Thyroid gland (tissue), 4 donors: ENCODE measurements at places on chromosomes 6 and 20. TPM values are rescaled to one million over a fixed set of nuclear protein-coding genes. Genes with fewer than 3 reads are reported as not detected.

RNF144B gene
- total RNA-seq: 98.6 TPM

DNA sequence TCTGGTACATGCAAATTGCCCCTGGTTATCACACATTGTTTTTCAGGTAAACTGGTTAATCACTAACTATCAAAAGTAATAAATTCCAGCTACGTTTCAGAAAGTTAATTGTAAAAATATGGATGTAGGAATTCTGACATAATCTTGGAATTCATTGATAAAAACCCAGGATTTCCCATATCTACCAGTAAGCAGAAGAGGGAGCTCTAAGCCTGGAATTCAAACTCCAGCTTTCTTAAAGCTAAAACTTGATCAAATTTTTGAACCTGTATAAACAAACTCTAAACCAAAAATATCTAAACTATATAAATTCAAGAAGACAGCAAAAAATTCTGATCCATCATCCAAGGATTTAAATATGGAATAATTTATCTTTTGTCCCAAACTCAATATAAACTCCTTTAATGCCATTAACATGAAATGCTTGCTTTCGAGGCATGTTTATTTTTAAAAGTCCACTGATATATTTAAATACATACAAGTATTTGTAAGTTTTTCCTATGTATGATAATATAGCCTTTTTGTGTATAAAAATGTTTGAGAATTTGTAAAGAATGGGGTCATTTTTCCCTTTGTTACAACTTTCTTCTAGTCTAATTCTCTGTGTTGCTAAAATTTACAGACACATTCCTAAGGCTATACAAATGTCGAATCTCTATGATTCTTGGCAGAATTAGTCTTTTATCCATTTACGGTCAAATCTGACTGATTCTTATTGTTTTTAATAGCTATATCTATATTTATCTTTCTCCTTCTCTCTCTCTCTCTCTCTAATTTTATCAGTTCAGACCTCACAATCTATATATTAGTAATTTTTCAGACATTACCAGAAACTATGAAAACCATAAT lies 91.4 kb upstream of the RNF217 start:
- no peak for DNase-seq

POPDC3 gene
- not detected for total RNA-seq

DNA sequence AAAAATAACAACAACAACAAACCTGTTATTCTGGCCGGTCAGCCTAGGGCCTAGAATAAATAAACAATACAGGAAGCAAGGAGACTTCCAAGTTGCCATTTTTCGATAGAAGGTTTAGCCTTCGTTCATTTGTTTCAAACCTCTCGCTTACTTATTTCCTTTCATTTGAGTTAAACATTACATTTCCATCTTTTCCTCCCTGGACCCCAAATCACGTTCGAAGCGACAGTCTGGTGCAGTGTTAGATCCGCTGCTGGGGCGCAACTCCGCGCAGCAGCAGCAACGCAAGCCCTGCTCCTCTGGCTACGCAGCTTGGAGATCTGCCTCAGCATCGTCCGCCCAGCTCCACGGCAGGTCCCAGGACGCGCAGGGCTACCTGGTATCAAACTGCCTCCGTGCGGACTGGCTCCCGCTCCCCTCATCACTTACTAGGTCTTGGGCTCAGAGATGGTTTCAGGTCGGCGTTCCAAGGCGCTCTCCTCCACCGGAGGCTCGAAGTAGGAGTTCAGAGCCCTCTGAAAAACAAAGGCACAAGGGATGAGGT lies 530 bp downstream of the TDP2 start:
- peak; percentile 60 for DNase-seq

ABHD16B gene
- not detected for total RNA-seq

DNA sequence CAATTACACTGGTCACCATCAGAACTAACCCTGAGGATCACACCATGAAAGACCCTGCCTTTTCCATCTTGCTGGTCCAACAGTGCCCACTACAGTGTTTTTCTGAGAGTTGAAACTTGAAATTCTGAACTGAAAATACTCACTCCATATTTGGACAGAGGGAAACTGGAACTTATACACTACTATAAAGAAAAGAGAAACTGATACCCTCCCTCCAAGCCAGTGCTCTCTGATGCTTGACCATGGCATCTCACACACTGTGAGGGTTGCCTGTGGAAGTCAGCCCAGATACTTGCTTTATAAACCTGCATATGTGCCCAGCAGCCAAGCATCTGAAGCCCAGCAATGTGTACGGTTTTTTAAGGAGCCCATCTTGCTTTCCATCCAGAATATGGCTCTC lies 108.7 kb downstream of the FOXA2 start:
- no peak for DNase-seq

PRICKLE4 gene
- 11.7 TPM for total RNA-seq

TAF11 gene
- 32.2 TPM for total RNA-seq

DNA sequence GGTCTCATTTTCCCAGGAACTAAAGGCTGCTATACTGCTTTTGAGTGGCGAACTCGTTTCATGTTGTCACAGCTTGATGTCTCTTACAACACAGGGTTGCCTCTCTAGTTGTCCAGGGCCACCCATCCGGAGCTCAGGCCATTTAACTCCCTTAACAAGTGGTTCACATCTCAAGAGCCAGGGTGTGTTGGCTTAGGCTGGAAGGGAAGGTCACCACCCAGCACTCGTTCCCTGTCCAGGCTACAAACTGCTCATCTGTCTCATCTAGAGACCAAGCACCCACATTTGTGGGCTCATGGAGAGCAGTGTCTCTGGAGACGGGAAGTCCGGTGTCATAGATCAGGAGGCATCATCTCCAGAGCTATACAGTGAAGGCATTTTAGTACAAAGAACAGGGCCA lies 106.8 kb upstream of the EXOC2 start:
- DNase-seq: no peak

GRCh38 chr6:149711711-149712110 lies 6.2 kb downstream of the LATS1 start:
- no peak for DNase-seq

PHACTR3 gene
- not detected for total RNA-seq

TOX2 gene
- total RNA-seq: 5.6 TPM

FANCE gene
- 4.1 TPM for total RNA-seq

AIF1 gene
- total RNA-seq: 13.9 TPM

MAS1L gene
- not detected for total RNA-seq
